ENCODE measurements at places on chromosomes 1 and 21.
A peak's percentile ranks its signal among the peaks of the same experiment; 100 is the strongest.

DNA sequence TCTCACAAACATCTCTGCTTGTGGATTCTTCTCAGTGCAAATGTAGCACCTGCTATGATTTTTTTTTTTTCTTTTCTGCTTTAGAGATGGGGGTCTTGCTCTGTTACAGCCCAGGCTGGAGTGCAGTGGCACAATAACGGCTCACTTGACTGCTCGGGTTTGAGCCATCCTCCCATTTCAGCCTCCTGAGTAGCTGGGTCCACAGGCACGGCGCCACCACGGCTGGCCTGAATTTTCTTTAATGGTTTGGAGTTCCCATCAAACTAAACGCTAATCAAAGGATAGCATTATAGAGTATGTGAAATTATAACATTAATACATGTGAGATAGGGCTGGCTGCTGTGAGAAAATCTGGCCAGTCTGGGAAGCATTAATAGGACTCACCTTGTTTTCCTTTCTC is 7.2 kb upstream of the PTGER3 start:
- DNase-seq = no peak

DNA sequence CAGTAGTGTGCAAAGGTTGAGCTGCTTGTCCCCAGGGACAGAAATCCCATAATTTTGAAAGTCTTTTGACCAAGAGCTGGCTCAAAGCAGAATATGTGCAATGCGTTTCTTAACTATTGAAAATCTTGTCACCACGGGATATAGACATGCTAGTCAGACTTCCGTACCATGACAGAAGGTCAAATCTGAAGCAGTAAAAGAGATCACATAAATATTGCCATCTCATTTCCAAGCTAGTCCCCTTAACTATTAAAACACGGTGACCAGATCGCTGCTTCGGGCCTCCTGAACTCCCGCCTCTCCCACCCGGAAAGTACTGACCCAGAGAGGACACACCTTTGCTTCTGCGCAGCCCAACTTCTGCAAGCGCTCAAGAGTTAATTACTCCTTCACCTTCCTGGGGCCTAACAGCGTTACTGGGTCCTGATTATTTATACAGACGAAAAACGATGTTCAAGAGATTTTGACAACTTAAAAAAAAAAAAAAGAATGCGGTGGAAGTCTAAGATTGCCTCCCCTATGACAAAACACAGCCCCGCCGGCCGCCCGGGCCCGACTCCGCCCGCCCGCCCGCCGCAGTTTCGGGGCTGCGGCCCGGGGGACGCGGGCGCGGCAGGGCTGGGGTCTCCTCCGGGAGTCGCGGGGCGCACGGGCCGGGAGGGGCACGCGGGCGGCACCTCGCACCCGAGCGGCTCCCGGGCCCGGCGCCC is 692 bp downstream of the SORT1 start:
- peak; percentile 20 for DNase-seq

- no peak for DNase-seq
These were observed 35.3 kb downstream of the CLCA4 start for GRCh38 chr1:86582161-86582560.

GRCh38 chr21:25561668-25562641 is 45.3 kb downstream of the MRPL39 start:
- DNase-seq = peak; percentile 38

DNA sequence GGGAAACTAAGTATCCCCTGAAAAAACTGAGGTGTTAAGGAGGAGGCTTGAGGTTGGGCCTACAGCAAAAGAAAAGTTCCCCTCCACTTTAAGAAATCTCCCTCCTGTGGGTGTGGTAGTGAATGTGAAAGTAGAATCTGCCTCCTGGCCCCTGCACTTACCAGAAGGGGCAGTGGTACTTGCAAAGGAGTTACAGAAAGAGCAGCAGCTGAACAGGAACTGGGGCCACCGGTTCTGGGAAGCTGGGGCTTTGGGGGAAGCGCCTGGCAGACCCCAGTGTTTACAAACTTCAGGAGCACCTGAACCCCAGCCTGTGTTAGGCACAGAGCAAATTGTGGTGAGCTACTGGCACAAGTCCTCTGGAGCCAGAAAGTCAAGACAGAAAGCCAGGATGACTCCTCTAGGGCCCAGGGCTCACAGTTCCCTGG is 250.2 kb upstream of the FGGY start:
- DNase-seq = no peak

DNA sequence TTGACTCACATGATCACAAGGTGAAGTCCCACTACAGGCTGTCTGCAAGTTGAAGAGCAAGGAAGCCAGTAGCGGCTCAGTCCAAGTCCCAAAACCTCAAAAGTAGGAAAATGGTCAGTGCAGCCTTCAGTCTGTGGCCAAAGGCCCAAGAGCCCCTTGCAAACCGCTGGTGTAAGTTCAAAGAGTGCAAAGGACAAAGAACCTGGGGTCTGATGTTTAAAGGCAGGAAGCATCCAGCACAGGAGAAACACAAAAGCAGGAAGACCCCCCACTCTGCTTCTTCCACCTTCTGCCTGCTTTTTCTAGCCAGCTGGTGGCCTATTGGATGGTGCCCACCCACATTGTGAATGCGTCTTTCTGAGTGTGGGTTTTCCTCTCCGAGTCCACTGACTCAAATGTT is 2222.6 kb downstream of the MRPL39 start:
- DNase-seq = no peak

Data from pancreas (tissue), 10 donors.